CD4-positive, alpha-beta T cell treated with Interferon alpha-2 for 1 hour (primary cell): ENCODE measurements at places on chromosomes 16 and 17.

DNA sequence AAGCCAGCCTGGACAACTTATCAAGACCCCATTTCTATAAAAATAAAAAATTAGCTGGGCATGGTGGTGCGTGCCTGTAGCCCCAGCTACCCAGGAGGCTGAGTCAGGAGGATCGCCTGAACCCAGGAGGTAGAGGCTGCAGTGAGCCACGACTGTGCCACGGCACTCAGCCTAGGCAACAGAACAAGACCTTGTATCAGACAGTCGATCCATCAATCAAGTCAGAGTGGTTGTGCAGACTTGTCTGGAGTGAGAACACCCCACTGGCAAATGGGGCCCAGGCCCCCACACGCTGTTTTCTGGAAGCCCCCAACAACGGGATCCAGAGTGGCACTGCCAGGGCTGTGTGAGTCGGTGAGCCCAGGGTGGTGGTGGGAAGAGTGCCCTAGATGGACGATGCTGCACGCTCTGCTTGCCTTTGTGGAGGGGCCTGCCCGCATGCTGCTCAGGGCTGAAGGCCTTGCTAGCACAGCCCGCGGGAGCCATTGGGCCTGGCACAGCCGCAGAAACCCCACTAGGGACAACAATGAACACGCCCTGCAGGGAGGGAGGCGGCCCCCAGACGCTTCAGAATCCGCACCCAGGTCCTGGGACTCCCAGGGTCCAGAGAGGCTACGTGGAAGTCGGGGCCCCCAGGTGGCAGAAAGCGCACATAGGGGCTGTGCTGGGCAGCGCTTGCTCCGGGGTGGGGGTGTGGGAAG is 80.1 kb upstream of the GNG13 start:
- DNase-seq: no peak

GRCh38 chr16:57102888-57103851 is 10.8 kb downstream of the CPNE2 start:
- DNase-seq: no peak

DNA sequence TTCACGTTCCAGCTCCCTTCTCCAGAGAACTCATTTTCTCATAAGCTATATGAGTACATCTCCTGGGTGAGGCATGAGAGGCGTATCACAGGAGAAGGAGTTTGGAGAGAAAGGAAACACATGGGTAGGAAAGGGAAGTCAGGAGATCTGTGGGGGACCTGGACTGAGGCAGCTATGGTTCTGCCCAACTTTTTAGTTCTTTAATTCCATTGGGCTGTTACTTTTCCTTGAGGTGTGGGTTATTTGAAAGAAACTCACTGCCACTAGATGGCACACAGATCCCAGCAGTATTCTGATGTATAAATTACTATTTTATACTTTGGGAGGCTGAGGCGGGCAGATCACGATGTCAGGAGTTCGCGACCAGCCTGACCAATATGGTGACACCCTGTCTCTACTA is 63.6 kb downstream of the NUP93 start:
- peak; percentile 20 for DNase-seq

- DNase-seq: no peak
These were observed 27.0 kb downstream of the AXIN1 start for GRCh38 chr16:325375-326145.

DNA sequence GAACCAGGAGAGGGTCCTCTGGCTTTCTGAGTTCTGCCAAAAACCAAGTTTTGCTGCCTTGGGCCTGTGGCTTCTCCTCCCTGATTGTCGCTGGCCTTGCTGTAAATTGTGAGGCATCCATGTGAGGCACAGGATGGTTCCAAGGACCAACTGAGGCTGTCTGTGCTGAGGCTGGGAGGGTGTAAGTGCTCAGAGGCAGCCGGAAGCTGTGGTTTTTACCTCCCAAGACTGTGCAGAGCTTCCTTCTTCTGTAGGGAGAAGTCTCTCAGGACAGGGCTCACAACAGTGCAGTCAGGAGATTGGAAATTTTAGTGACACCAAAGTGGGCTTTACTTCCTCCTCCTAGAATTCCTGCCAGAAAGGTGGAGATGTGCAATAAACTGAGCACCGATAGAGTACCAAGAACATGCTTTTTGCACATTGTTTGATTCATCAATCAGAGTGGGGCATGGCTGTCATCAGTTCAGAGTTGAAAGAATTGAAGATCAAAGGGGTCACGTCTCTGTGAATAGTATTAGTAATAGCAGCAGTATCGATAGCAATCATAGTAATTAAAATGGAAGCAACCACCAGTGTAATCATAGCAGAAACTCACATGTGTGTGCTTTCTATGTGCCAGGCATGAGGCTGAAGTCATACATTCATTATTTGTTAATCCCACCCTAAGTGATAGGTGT is 467.1 kb downstream of the WWOX start:
- DNase-seq: no peak

GRCh38 chr17:44541884-44542581 is 15.3 kb upstream of the FZD2 start:
- no peak for DNase-seq

GRCh38 chr17:77174928-77175661 is 34.3 kb downstream of the SEC14L1 start:
- DNase-seq: no peak

DNA sequence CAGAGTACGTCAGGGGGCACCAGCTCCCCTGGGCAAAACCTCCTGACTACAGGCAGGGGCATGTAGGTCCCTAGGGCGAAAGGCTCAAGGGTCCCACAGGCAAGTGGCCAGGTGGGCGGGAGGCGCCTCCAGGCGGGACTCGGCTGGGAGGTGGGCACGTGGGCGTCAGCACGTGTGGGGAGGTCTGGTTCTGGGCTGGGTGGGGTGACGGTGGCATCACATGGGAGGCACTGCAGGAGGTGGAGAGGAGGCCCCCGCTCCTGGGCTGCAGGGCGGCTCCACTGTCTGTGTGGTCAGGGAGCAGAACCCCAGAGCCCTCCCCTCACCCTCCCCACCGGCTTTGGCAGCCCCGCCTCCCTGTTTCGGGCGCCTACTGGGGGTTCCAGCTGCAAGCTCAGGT is 52.7 kb downstream of the ACTG1 start:
- no peak for DNase-seq

DNA sequence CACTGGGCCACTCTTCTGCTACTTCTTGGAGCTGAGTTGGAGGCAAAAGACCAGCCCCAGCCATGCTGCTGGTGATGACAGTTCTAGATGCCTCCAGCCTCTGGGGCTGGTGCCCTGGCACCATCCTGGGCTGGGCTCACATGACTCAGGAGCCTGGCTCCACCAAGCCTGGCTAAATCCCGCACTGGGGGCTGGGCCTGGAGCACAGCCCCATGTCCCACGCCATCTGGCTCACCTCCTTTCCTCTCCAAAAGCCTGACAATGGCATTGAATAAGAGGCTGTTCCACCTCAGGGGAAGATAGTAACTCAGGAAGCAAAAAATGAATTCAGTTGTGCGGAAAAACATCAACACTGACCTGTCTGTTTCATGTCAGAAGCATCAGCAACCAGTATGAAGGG is 45.1 kb upstream of the MTSS2 start:
- DNase-seq: no peak

DNA sequence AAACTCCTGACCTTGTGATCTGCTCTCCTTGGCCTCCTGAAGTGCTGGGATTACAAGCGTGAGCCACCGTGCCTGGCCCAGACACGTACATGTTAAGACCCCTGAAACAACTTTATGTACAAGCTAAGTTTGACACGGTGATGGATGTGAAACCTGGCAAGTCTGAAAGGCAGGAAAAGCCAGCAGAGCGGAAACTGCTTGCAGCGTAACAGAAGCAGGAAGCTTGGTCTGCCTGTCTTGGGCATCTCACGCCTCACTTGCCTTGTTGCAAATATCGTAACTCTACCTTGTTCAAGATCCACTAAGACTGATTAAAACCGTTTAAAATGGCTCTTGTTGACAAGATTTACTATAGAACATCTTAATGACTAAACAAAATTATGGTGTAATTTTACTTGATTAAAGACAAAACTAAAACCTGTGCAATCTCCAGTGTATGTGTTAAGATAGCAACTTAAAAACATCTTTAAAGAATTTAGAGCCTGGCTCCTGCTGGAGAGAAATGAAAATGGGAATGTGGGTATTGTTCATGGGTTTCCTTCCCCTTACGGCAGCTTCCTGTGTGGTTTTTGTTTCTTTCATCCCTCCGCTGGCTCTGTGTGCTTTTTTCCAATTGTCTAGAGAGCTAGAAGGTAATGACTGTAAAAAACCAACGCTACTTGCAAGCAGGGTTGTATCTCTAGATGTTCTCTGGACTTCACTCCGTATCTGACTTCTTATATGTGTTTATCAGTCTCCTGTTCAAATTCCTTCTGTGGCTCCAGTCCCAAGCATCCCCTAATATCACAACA is 477.6 kb downstream of the XYLT1 start:
- DNase-seq: peak; percentile 21

GRCh38 chr17:32111141-32111771 is 31.0 kb upstream of the RHOT1 start:
- DNase-seq: peak; percentile 59

GRCh38 chr17:38617074-38617860 is 11.5 kb upstream of the SRCIN1 start:
- DNase-seq: no peak

GRCh38 chr17:76271669-76272540 is 6.8 kb downstream of the UBALD2 start:
- peak; percentile 92 for DNase-seq

DNA sequence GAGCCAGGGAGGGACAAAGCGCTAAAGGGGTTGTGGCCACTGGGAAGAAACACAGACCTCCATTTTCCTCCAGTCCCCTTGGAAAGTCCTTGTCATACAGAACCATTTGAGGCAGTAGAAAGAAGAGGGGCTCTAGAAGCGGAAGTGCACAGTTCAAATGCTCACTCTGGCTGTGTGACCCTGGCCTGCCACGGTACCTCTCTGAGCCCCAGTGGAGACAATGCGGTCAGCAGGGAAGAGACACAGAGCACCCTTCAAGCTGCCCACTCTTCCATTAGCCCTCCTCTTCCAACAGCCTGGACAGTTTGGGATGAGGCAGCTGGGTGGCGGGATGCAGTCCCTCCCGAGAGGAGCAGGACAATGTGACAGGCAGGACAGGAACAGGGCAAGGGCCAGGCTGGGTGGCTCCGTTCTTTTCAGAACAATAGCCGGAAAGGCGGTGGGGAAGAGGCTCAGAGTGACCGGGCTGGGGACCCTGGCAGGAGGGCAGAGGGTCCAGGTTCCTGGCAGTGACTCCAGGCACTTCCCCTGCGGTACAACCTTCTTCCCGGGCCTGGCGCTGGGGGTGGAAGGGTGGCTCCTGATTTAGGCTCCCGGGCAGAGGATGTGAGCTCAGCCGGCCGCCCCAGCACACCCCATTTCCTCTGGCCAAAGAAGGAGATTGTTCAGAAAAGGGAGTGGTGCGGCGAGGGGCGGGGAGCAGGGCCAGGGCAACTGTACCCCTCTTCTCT is 5.6 kb downstream of the CASKIN2 start:
- no peak for DNase-seq

DNA sequence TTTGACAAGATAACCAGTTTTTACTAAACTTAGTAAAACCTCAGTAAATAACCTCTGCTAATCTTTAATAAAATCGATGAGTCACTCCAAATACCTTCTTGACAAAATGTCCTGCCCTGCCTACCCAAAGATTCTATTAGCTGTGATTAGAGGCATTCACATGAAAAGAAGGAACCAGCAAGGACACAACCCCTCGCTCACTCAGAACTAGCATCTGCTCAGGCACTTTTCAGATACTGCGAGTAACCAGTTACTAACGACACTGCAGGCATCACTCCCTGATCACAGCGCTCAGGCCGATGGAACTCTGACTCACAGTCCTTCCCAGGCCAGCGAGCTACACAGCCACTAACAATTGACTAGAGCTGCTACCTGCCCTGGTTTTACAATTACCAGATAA is 24.3 kb downstream of the PELP1 start:
- no peak for DNase-seq

DNA sequence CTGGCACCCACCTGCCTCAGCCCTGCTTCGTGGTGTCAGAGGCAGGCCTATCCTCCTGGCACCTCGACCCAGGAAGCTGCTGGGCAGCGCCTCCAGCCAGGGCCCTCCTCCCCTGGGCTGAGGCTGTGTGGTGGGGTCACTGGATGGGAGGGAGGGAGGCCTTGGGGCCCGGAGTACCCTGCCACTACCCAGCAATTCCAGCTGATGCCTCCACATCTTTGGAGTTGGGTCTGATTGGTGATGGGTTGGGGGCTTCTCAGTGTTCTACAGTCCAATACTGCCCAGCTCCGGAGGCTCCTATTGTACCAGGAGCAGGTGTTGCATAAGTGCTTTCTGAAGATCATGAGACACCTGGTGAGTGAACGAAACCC is 48.0 kb downstream of the USP22 start:
- DNase-seq: no peak

- DNase-seq: no peak
These were observed 18.9 kb downstream of the ADGRG1 start for GRCh38 chr16:57647136-57647875.

DNA sequence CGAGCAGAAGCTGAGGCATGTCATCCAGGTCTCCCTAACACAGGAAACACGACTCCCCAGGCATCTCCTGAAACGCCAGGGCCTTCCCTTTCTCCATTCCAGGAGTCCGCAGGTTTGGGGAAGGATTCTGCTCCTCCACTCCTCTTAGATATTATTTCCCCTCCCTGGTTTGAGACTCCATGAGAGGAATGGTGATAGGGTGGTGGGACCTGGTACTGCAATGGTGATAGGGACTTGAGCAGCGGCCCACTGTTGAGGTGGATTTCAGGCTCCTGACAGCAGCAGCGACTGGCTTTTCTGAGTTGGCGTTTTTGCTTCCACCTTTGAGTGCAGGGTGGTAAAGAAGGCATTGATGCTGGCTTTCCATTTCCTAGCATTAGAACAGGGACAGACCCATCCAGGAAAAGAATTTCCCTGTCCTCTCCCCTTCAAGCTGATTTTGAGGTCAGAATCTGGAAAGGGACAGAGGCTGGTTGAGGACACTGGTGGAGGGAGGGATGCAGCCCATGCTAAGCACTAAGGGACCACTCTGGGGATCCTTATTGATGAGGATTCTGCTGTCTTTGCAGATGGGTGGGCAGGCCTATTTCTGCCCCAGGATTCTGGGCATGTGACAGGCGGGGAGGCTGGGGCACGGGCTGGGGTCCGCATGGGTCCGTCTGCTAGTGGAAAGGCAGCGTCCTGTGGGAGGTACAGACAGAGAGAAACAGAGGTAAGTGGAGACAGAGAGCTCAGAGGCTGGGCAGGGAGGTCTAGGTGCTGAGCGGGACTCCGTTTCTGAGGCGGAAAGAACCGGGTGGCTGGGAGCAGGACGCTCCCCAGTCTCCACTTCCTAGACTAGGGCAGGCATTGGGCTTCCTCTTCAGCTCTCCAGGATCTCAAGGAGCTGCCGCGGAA is 1.3 kb upstream of the TBX4 start:
- DNase-seq: no peak

DNA sequence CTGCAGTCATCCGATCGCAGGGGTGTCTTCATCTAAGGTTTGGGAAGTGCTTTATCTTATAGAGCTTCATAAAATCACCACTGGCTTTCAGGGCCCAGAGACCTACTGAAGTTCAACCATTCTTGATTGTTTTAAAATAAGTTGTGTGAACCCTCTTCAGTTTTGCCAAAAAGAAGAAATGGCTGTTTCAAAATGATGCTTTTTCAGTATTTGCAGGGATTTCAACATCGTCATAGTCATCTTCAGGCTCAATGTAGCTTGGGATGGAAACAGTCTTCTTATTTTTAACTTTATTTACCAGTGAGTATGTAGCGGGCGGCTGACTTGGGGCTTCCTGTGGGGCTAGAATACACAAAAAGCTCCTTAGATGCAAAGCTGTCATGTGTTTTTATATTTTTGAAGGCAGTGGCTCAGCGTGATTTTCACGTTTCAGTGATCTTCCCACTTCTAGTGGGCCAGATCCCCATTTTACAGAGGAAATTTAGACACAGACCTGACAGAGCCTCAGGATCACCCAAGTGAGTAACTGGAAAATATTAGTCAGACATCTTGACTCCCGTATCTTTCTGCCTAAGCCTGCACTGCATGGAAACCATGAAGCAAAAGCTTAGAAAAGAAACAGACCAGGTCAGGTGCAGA is 19.1 kb upstream of the ZNF594 start:
- DNase-seq: no peak
